GDM1 (cell line): ENCODE measurements at places on chromosomes 6 and 20.

DNA sequence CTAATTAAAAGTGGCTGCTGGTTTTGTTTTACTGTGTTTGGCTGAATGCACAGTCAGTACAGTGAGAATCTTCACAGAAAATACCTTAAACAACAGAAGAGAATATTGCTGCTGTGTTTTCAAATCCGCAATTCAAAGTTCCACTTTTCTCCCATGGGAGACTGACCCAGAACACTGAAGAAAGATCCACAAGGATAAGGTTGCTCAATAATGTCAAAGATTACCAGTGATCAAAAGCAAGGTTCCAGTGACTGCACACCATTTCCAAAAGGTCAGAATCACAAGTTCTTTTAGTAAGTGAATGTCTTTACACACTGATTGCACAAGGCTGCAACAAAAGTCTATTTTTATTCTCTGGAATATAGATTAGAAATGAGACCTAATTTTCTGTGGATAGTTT lies 82.3 kb downstream of the EPHA7 start:
- no peak for DNase-seq

- DNase-seq = no peak
These were observed 42.2 kb upstream of the TGM6 start for GRCh38 chr20:2338411-2339066.

- DNase-seq = no peak
These were observed 26.9 kb upstream of the LRRC1 start for GRCh38 chr6:53767941-53768340.

- DNase-seq = no peak
These were observed 240.3 kb downstream of the TPBG start for GRCh38 chr6:82603871-82604270.

DNA sequence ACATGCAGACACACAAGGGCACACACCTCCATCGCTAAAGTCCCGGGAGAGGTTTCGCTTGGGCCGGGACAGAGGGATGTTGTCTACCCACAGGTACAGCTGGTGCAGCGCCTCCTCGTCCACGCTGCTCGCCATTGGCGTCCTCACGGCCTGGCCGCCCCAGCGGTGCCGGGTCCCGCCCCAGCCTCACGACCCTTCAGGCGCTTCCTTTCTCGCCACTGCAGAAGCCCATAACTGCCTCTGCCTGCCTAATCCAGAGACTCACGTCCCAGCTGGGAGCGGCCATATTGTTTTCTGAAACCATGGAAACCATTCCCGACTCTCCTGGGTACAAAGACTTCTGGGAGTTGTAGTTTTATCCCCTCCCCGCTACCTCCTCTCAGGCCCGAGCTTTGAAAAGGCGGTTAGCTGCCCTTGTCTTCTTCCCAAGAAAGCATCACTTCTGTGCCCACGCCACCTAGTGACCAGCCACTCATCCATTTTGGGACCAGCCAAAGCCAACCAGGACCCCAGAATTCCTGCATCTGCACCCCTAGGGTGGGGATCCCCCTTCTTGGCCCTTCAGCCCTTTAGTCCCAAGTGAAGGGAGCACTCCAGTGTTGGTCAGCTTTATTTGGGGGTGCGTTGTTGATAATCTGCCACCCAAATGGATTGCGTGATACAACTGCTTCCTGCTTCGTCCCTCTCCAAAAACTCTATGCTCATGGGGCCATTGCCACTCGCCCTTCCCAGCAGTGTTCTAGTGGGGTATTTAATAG lies at the start of gene SPEF1:
TSS of gene SPEF1 (minus strand) at position 296 of the 758 bp plus-strand sequence. CDS start at position 135, 161 bp downstream.
- DNase-seq = peak; percentile 71

- DNase-seq = no peak
These were observed 198.1 kb upstream of the SGK1 start for GRCh38 chr6:134515986-134516385.

- DNase-seq = no peak
These were observed 41.9 kb upstream of the SIM1 start for GRCh38 chr6:100506651-100507050.

DNA sequence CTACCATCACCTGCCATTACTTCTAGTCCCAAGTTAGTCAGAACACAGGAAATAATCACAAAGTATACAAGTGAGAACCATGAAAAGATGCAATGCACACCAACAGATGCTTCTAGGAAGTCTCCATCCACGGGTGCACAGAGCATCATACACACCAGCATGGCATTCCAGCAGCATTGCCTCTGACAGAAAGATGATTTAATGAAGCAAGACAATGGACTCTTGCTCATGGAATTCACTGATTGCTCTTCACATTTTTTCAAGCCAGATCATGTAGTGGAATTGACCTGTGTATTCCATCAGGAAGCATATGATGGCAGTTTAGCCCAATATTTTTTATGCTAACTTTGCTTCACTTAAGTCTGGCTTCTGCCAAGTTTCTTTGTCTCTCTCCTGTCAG lies 406.3 kb upstream of the RGS17 start:
- no peak for DNase-seq

DNA sequence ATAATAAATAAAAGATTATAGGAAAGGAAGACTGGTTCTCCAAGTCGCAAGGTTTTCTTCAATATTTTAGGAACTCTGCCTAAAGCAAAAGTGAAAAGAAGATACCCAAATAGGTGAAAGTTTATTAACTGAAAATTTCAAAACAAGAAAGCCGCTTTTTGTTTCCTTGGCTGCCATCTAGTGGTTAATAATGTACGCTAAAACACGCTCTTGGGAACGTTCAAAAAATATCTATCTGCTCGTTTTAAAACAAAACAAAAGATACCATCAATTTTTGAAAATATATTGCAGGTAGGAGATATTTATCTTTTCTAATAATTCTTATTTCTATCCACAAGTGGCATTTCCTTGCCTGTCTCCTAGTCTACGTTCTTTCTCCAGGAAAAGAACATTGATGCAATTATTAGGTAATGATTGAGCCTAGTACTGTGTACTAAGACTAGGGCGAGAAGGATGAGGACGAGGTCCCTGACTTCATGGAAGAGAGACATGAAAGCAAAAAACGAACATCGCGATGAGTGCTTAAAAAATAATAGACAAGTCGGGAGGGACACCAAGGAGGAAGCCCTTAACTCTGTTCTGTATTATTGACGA lies 97.2 kb downstream of the SPTLC3 start:
- no peak for DNase-seq

GRCh38 chr6:139881728-139882211 lies 507.3 kb upstream of the CITED2 start:
- DNase-seq = peak; percentile 22

DNA sequence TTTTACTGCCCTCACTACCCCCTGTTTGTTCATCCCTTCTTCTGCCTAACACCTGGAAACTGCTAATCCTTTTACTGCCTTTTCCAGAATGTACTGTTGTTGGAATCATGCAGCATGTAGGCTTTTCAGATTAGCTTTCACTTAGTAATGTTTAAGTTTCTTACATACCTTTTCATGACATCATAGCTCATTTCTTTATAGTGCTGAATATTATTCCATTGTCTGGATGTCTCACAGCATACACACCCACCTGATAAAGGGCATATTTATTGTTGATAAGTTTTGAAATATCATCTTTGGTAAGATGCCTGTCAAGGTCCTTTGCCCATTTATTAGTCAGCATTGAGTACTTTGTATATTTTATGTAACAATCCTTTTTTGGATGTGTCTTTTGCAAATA lies 588.2 kb upstream of the NRSN1 start:
- no peak for DNase-seq

DNA sequence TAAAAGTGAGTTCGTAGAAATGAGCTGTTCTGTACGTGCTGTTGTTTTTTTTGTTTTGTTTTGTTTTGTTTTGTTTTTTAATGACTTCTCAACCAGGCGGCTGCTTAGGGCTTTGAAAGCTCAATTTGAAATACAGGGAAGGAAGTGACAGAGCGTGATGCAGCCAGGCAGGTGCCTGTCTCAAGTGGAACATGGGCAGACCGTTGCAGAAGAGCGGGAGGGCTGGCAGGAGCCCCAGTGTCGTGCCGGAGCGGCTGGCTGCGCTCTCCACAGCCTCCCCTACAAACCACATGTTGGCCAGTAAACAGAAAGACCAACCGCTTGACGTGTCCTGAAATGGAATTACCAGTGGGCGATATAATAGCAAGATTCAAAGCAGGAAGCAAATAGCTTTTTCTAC lies 164.9 kb upstream of the RREB1 start:
- peak; percentile 72 for DNase-seq

DNA sequence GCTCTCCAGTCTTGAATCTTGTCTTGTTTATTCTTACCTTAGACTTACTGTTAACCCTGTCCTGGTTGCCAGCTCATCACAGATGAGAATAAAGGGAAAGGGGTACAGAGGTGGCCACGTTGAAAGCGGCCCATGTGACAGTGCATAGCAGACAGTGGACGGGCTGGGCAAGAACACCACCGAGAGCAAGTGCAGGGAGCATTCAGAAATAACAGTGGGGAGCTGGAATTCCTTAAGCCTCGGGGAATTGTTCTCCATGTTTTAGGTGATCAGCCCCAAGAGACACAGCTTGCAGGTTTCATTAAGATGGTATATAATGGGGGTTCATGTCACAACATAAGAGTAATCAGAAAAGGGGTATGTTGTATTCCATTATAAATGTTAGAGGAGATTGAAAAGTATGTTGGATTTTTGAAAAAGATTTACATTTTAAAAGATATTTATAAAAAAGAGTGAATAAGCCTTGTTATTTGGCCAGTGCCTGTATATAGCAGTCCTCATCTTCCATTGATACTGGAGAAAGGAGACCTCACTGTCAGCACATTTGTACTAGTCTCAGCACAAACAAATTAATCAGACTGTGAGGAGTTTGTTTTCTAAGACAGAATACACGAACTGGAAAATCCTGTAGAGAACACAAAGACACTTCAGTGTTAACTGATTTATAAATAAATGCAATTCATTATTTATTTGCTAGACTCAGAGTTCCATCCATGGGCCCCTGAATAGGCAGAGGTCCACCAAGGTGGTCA lies 35.4 kb downstream of the VAPB start:
- no peak for DNase-seq

GRCh38 chr20:3670511-3670910 lies 7.3 kb upstream of the GFRA4 start:
- no peak for DNase-seq

DNA sequence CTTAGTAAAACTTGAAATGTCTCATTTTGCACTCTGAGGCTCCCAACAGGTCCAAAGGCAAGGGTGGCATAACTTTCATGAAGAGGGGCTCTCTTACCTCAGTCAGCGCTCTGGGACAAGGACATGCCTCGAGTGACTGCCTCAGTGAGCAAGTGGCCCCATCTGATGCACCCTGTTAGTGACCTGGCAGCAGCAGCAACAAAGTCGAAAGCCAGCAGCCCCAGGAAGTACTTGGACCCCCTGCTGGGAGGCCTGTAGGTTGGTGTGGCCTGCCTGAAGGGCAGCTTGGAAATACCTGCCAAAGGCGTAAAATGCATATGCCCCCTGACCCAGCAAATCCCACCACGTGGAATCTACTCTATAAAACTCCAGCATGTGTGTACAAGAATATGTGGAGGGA lies 13.2 kb downstream of the MAP1LC3A start:
- DNase-seq = no peak

GRCh38 chr6:7139835-7140470 lies 32.2 kb downstream of the RREB1 start:
- no peak for DNase-seq

GRCh38 chr6:7260291-7261031 lies 52.5 kb downstream of the SSR1 start:
- DNase-seq = no peak

DNA sequence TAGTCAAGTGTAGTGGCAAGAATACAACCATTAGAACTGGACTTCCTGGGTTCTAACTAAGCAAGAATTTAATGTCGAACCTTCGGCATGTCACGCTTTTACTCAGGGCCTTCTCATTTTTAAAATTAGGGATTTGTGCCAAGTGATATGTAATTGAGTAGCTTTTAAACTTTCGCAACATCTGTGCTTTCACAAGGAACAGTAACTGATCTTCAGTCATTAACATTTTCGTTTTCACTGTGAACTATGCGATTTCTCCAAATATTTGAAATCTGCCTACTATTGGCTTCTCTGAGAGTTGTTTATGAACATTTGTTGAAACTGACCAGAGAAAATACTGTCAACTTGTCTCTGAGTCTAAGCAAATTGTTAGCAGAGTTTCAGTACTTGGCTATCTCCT lies 27.6 kb downstream of the GRM1 start:
- DNase-seq = no peak

DNA sequence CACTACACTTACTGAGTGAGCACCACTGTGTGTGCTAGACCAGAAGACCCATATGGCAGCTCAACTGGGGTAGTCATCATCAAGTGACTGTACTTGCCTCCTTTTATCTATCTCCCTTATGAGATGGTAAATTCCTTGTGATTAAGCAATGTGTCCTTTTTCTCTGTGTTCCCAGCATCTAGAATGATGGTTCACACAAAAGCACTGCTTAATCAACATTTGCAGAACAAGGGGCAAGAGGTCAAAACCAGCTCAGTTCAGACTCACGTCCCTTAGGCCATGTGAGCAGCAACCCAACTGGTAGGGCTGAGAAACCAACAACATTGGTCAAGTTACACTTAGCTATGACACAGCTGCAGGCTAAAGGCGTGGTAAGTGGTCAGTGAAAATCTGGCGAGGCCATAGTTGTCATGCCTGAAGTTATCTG lies 10.0 kb downstream of the TRAM2 start:
- DNase-seq = no peak

GRCh38 chr20:48770700-48771442 lies 56.9 kb downstream of the PREX1 start:
- DNase-seq = no peak

GRCh38 chr6:150528648-150529285 lies 70.9 kb upstream of the PLEKHG1 start:
- no peak for DNase-seq

GRCh38 chr6:146361128-146361924 lies 182.3 kb upstream of the RAB32 start:
- DNase-seq = no peak

DNA sequence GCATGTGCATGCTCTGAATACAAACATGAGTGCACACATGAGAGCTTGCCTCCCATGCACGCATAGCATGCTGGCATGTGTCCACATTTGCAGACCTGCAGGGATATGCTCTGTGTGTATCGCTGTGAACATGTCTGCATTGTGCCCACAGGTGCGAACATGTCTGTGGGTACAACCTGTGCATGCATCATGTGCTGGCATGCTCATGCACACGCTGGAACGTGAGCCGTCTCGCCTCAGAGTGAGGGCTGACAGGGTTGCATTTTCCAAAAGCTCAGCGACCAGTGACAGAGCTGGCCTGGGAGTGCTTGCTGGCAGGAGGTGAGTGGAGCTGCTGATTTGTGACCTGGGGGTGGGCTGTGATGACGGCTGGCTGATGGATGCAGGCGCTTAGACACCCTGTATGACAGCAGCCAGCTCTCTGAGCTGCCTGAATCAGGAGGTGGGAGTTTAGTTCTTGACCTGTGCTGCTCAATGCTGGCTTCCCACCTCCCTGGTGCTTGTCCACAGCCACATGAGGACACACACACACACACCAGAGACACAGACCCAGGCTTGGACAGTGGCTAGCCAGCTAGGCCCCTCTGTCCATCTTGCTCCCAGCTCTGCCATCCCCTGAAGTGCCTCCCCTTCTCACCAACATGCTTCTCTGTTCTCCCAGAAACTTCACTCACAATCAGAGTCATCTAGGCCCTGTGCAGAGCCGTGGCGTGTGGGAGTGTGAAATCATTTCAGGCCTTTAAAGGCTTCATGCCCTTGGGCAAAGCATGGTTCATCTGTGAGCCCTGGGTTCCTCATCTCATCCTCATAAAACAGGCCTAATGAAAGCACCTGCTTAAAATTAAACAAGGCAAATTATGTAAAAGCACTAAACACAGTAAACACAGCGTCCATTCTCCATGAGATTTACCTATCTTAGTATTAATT lies 51.4 kb downstream of the CD40 start:
- DNase-seq = no peak
